ENCODE measurements at places on chromosomes 6 and 20. TPM values are rescaled to one million over a fixed set of nuclear protein-coding genes. Genes with fewer than 3 reads are reported as not detected.

NKX2-4 gene
- total RNA-seq, result 3.8 TPM

CRISP3 gene
- not detected for total RNA-seq

PRICKLE4 gene
- not detected for total RNA-seq

MEP1A gene
- not detected for total RNA-seq

F13A1 gene
- total RNA-seq, result 0.06 TPM

WFDC12 gene
- total RNA-seq, result not detected

LTB gene
- total RNA-seq, result not detected

CTSZ gene
- total RNA-seq, result 127 TPM

RSPO3 gene
- total RNA-seq, result not detected

PRND gene
- not detected for total RNA-seq

SERINC1 gene
- total RNA-seq, result 81.3 TPM

AGER gene
- total RNA-seq, result 0.60 TPM

DLK2 gene
- total RNA-seq, result 1.4 TPM

MOXD1 gene
- total RNA-seq, result 0.71 TPM

All from Daoy (cell line).